ENCODE measurements at places on chromosomes 13 and 19.

- no peak for DNase-seq
These were observed 37.0 kb downstream of the IRS2 start for GRCh38 chr13:109749365-109749764.

GRCh38 chr19:3516675-3517207 lies 10.6 kb downstream of the FZR1 start:
- DNase-seq, result no peak

GRCh38 chr13:40187324-40187795 lies 479.1 kb downstream of the FOXO1 start:
- DNase-seq, result no peak

DNA sequence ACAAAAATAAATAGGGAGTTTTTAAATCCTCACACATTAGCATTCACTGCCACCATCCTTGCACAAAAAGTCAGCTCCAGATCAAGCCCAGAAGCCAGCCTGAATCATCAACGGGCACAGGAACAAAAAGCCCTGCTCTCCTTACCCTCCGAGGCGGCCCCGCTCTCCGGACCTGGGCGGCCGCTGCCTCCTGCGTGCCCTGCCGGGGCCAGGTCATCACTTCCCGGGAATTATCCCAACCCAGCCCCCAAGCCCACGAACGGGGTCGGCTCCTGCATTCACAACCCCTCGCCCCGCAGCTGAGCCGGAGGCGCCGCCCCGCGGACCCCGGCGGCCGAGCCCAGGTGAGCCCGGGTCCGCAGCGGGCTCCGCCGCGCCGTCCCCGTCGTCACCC lies 754 bp downstream of the DNAJB1 start:
- DNase-seq, result no peak

All from HS-5 (cell line).